ENCODE measurements at places on chromosomes 11 and 22.
A peak's percentile ranks its signal among the peaks of the same experiment; 100 is the strongest.

GRCh38 chr22:35995772-35996171 lies 32.9 kb downstream of the RBFOX2 start:
- DNase-seq = no peak

DNA sequence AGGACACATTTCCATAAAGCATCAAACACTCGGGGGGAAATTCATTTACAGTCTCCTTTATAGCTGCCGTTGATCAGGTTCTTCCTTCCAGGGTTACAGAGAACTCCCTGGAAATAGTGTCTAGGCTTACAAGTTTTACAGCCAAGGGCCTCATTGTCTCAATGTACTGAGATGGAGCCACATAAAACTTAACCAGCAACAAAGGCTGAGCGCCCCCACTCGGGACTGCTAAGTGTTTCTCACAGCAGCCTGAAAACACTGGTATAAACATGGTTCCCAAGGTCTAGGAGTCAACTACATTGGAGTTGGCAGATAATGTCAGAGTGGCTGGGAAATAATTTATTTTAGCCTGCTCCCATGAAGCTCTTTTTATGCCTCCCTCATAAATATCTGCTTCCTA lies 686.2 kb downstream of the OPCML start:
- no peak for DNase-seq

DNA sequence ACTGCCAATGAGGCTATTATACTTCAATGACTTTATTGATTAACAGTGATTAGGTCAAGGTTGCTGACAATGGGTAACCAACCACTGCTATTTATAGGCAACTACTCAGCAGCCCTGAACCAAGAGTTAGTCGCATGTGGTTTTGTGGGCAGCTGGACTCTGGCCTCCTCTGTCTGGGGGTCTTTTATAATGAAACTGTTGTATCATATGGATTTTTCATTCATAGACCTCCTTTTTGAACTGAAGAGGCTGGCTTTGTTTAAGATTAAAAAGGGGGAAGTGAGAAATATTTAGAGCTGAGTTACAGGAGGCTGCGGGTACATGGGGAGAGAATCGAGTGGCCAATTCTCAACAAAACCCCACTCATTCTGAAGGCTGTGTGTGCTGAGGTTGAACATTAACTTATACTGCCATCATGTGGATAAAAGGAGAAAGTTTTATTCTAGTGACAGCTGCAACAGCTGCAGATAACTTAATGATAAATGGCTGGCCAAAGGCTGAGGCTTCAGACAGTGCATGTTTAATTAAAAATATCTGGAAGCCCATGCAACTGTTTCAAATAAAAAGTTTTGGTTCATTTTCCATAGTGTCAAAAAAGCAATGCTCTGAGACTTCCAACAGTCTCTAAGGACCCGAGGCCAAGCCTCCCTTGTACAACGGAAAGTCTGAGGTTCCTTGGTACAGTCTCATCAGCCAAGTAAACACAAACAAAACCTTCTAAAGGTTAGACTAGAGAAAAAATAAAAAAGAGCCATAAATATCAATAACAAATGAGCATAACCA lies 682.6 kb downstream of the KCNA4 start:
- DNase-seq = no peak

GRCh38 chr11:95514416-95515110 lies 275.0 kb downstream of the FAM76B start:
- no peak for DNase-seq

- no peak for DNase-seq
Observed at GRCh38 chr11:9687711-9688477, 24.0 kb downstream of the SWAP70 start.

GRCh38 chr22:45620706-45621105 lies 50.9 kb upstream of the ATXN10 start:
- no peak for DNase-seq

DNA sequence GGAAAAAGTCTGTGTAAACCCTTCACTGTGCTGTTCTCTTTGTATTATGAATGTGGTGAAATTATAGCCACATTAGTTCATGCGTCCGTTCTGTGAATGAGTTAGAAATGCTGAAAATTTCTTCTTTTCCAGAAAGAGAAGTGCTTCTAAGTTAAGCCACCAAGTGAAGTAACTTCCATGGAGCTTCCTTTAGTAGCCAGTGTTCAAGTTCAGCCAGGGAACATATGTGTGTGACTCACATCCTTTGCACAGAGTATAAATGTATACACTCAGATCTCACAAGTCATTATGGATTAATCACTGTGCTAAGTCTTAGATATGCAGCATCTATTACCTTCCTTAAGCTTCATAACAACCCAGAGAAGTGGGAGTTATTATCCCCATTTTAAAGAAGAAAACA lies 3.1 kb upstream of the MMP8 start:
- DNase-seq = no peak

DNA sequence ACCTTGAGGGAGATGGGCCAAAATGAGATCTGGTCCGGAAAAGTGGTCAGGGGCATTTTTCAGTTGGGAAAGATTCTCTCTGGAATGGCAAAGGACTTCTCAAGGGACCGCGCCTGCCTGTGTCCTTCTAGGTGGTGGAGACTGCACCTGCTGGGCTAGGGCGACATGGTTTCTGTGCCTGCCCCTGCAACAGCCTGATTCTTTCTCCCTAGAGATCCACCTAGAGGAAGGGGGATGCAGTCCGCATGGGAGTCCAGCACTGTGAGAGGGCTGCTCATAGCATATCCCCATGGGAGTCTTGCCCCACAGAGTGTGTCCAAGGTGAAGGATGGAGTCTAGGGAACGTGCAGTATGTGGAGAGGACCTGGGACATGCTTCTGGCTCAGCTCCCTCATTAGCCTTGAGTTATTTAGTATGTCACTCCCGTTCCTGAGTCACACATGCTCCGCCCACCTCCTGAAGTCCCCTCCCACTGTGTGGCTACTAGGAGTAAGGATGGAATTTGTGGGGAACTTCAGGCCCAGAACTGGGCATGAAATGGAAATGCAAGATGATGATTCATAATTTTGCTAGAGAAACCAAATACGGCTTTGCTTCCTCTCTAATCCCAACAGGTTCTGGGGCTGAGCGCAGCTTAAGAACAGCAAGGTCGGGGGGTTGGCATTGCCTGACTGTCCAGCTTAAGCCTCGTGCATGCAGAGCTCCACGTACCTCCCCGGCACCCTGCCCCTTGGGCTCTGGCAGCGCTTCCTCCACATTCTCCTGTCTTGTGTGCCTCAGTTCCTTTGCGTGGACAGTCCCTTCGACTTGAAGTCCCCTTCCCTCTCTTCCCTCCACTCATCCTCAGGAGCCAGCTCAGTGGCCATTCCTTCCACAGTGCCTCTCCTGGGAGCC lies 35.0 kb downstream of the GRIK4 start:
- no peak for DNase-seq

- DNase-seq = no peak
Observed at GRCh38 chr22:50420015-50420414, 54.8 kb downstream of the SBF1 start.

- no peak for DNase-seq
Observed at GRCh38 chr11:61256710-61257482, 15.9 kb downstream of the PGA5 start.

- no peak for DNase-seq
Observed at GRCh38 chr11:74017631-74018030, 8.7 kb upstream of the UCP3 start.

GRCh38 chr11:128903248-128904061 lies 12.3 kb downstream of the KCNJ5 start:
- no peak for DNase-seq

GRCh38 chr11:133808393-133809140 lies 36.7 kb downstream of the SPATA19 start:
- no peak for DNase-seq

DNA sequence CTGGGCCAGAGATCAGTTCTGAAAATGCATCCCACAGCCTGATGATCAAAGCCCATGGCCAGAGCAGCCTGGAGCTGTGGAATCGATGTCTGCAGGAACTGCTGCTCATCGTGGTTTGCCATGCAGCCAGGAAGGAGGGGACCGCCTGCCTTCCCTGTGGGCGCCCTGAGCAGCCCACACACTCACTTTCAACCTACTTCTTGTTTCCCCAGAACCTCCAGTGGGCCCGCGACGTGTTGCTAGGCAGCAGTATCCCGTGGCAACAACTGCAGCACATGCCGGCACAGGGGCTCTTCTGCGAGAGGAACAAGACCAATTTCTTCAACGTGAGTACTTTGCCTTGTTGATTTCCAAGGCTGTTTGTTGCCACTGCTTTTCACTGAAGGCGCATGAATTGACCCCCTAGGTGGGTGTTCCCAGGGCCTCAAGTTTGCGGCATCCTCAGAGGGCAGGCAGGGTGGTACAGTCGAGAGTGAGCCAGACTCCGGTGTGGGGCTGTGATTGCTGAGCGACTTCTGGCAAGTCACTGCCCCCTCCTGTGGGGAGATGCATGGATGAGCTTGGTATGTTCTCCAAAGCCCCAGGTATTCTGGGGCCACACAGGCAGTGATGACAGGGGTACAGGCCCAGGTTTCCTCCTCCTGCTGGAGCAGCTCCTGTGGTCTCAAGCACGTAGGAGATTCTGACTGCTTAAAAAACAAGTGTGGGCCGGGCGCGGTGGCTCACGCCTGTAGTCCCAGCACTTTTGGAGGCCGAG lies 47.0 kb upstream of the SUSD2 start:
- DNase-seq = peak; percentile 65

- DNase-seq = no peak
Observed at GRCh38 chr11:69309631-69310280, 15.8 kb downstream of the MYEOV start.

- DNase-seq = no peak
Observed at GRCh38 chr11:4066910-4067309, 27.7 kb upstream of the RRM1 start.

Data from neural crest cell (in vitro differentiated cells).